ENCODE measurements at places on chromosomes 6 and 20. TPM values are rescaled to one million over a fixed set of nuclear protein-coding genes. Genes with fewer than 3 reads are reported as not detected.
A peak's percentile ranks its signal among the peaks of the same experiment; 100 is the strongest.

GRCh38 chr6:2534406-2535042 is 216.2 kb downstream of the MYLK4 start:
- DNase-seq: no peak

- DNase-seq: no peak
These were observed 52.7 kb downstream of the ZHX3 start for GRCh38 chr20:41264819-41265218.

Gene SLC22A7
- total RNA-seq: not detected

Gene MBOAT1
- total RNA-seq: 29.2 TPM

Gene COX7A2
- total RNA-seq: 58.5 TPM

DNA sequence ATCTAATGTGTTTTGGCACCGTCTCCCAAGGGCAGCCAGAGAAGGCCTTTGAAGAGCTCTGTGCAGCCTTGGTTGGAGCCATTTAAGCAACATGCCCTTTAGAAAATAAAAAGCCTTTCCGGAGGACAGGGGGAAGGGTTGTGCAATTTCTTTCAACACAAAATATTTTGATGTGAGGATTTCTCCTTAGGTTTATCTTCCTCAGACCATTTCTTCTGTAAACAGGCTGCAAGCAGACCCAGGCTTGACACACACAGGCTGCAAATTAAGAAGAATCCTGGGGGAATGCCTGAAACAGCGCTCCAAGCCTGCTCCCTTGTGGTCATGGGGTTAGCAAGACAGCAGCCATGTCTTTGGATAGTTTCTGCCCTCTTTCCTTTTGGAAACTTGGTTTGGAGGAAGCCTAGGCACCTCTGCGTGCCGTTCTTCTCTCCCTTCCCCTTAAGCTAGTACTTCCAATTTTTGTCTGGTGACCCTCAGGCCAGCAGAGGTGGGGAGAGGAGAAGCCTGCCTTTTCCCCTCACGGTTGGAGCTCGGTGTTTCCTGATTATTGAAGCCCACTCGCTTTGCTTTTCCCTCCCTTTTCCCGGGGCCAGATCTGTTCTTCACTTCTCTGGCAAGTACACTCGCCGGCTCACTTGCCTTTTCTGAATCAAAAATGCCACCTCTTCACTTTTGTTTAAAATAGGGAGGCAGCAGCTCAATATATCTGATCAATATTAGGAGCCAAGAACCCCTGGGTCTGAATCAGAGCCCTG is 39.6 kb upstream of the NOX3 start:
- DNase-seq: peak; percentile 49

Gene C20orf96
- 2.8 TPM for total RNA-seq

DNA sequence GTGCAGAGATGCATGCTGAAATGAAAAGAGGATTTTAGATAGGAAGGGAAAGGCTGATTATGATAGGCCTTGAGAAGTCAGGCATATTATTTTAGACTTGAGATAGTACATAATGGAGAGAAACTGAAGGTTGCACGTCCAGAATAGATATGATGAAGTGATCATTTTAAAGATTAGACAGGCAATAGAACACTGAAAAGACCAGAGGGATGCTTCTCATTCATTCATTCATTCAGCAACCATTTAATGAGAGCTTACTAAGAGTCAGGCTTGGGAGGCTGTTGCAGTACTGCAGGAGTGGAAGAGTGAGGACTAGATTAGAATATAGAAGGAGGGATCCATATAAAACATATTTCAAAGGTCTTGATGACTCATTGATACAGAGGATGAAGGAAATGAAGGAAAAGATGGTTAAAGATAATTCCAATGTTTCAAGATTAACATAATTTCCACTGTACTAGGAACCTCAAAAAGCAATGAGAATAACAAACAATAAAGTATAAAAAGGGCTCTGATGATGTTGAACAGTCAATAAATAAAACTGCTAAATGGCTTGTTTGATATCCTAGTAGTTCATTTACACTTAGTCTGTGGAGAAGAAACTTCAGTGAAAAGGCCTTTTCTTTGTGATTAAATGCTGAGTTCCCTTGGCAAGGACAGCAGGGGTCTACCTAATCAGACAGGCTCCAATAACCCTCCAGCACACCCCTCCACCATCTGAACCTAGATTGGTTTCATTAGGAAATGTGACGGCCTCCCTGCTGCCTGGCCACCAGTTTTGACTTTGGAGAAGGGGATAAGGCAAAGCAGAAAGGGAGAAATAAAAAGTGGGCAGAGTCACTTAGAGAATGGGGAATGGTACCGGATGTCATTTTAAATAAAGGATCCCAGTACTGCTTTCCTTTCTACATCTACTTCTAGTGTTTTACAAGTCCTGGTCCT is 5.3 kb upstream of the FBXO9 start:
- no peak for DNase-seq

Gene OPRM1
- total RNA-seq: not detected

Gene FOXQ1
- total RNA-seq: 0.48 TPM

Data from uterus (tissue), 4 donors.